ENCODE measurements at places on chromosomes 4 and X. TPM values are rescaled to one million over a fixed set of nuclear protein-coding genes. Genes with fewer than 3 reads are reported as not detected.

DNA sequence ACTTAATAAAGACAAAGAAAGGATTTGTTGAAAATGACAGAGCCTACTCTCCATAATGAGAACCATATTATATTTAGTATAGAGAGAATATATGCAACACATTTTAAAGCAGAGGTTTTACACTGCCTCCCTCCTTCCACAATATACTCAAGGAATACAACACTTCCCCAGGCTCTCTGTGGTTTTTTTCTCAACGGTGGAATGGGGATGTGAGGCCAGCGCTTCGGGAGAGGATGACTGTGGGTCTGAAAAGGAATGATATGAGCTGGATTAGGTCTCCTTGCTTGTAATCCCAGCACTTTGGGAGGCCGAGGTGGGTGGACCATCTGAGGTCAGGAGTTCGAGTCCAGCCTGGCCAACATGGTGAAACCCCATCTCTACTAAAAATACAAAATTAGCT is 348.7 kb upstream of the KLF3 start:
- H3K4me1 ChIP-seq, result peaks cover 22% of the 10 kb centered on the region
- no peaks in the 10 kb centered on the region for H3K36me3 ChIP-seq
- no peaks in the 10 kb centered on the region for H3K27me3 ChIP-seq
- no peak for DNase-seq
- no peak overlapping the region for H3K4me3 ChIP-seq

- peak; percentile 50 for DNase-seq
- H3K27ac ChIP-seq, result no peak overlapping the region
- H3K4me1 ChIP-seq, result peaks cover 4% of the 10 kb centered on the region
- H3K4me3 ChIP-seq, result no peak overlapping the region
- no peaks in the 10 kb centered on the region for H3K36me3 ChIP-seq
- H3K27me3 ChIP-seq, result no peaks in the 10 kb centered on the region
Measured at GRCh38 chr4:7166981-7167700, 25.2 kb upstream of the SORCS2 start.

GRCh38 chrX:40263014-40263560 is 165.3 kb upstream of the BCOR start:
- H3K4me1 ChIP-seq, result no peaks in the 10 kb centered on the region
- no peak for DNase-seq
- no peak overlapping the region for H3K4me3 ChIP-seq

DNA sequence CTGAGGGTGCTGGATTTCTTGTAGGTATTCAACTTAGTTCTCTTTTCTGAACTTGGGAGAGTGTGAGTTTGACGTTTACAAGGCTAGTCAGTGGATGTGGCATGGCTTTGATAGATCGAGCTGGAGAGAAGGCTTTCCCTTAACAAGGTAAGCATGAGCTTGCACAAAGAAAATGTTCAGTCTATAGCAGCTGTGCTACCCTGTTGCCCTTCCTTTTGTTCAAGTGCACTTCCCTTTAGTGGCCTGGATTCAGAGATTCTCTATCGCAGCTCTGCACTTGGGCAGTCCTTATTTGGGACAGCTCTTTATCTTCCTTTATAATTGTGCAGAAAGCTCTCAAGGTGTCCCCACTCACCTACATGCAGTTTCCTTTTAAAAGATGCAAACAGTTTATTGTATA is 198.0 kb downstream of the ARHGAP24 start:
- H3K36me3 ChIP-seq, result no peaks in the 10 kb centered on the region
- no peaks in the 10 kb centered on the region for H3K27me3 ChIP-seq
- H3K4me3 ChIP-seq, result no peak overlapping the region
- H3K27ac ChIP-seq, result no peak overlapping the region
- DNase-seq, result no peak

- H3K36me3 ChIP-seq, result no peaks in the 10 kb centered on the region
- H3K27me3 ChIP-seq, result no peaks in the 10 kb centered on the region
- no peaks in the 10 kb centered on the region for H3K4me1 ChIP-seq
- DNase-seq, result no peak
- H3K27ac ChIP-seq, result no peak overlapping the region
- H3K4me3 ChIP-seq, result no peak overlapping the region
Measured at GRCh38 chrX:87516717-87517121, 883 bp upstream of the KLHL4 start.

DNA sequence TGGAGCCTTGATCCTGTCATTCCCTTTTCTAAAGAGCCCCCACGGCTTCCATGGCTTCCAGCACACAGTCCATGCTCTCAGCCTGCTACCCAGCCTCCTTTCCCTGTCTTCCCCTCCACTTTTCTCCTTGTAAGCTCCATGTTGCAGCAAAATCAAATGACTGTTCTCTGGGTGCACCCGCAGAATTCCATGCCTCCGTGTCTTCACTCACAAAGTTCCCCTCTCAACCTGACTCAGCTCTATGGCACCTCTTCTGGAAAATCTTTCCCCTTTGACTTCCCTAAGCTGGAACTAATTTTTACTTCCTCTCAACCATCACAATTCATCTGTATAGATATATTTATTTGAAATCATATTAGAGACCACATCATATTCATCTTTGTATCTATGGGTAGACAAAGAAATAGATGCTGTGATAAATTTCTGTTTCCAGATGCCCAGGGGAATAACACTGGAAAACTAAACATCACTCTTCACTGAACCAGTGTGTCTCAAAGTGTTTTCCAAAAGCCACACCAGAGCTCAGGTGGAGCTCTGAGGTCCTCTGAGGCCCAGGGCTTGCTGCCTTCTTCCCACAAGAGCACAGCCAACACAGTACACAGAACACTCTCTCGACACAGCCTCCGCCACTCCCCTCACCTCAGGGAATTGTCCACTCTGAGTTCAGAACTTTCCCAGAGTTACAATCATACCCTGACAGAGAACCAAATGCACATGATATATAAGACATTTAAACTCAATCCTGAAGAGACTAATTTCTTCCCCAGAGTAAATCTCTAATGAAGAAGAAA is 3.3 kb downstream of the SETD7 start:
- H3K4me1 ChIP-seq, result peaks cover 15% of the 10 kb centered on the region
- no peaks in the 10 kb centered on the region for H3K27me3 ChIP-seq
- H3K36me3 ChIP-seq, result no peaks in the 10 kb centered on the region
- no peak overlapping the region for H3K27ac ChIP-seq

IDUA gene
- polyA plus RNA-seq, result 56.9 TPM

FGFBP2 gene
- polyA plus RNA-seq, result 0.34 TPM

TLR1 gene
- 1.4 TPM for polyA plus RNA-seq

SHOX gene
- polyA plus RNA-seq, result not detected

LAMP2 gene
- polyA plus RNA-seq, result 14.1 TPM

KLHL2 gene
- 6.0 TPM for polyA plus RNA-seq

Measured in pancreas (tissue), 10 donors.